ENCODE measurements at places on chromosomes 4 and X. TPM values are rescaled to one million over a fixed set of nuclear protein-coding genes. Genes with fewer than 3 reads are reported as not detected.

The AMBN gene
- 1.3 TPM for polyA plus RNA-seq

GRCh38 chrX:2614911-2615310 is 76.2 kb upstream of the CD99 start:
- no peak for DNase-seq

DNA sequence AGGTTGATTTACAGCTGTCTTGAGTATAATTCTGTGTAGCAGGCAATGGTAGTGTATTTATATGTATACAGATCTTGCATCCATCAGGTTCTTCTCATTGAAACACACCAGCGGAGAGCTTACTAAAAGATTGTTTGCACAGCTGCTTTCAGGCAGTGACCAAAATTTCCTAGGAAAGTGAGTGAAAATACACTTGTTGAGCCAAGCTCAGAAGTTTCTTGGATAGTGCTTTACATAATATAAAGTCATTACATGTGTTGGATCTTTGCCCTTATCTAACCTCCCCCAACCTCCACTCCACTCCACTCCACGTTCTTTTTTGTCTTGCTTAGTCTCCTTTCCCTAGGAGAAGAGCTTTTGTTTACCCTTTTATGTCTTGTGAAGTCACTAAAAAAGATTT is 34.1 kb downstream of the CNKSR2 start:
- no peak for DNase-seq

DNA sequence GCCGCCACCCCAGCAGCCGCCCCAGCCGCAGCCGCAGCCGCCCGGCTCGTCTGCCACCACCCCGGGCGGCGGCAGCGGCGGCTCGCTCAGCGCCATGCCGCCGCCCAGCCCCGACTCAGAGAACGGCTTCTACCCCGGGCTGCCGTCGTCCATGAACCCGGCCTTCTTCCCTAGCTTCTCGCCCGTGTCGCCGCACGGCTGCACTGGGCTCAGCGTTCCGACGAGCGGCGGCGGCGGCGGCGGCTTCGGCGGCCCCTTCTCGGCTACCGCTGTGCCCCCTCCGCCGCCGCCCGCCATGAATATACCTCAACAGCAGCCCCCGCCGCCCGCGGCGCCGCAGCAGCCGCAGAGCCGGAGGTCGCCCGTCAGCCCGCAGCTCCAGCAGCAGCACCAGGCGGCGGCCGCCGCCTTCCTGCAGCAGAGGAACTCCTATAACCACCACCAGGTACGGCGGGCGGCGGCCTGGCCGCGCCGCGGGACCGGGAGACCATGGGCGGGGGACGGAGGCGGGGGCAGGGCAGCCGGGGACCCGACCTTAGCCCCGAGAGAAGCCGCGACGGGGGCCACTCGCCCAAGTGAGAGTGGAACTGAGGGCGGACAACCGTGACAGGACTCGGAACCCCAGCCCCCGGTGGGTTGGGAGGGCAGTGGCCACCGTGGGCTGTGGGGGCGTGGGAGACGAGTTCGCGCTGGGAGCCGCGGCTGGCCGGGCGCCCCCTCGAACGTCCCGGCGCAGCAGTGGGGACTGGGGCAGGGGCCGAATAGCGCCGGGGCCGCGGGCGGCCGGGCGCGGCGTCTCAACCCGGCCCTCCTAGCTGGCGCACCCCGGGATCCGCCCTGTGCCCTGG is 1.8 kb downstream of the CPEB2 start:
- DNase-seq = no peak

The ABLIM2 gene
- 6.5 TPM for polyA plus RNA-seq

The RS1 gene
- polyA plus RNA-seq = 0.04 TPM

- DNase-seq = no peak
Measured at GRCh38 chr4:165915215-165915614, 42.2 kb downstream of the TLL1 start.

- DNase-seq = no peak
Measured at GRCh38 chr4:119657111-119657611, 28.6 kb upstream of the PDE5A start.
